ENCODE measurements at places on chromosomes 3 and 15.

DNA sequence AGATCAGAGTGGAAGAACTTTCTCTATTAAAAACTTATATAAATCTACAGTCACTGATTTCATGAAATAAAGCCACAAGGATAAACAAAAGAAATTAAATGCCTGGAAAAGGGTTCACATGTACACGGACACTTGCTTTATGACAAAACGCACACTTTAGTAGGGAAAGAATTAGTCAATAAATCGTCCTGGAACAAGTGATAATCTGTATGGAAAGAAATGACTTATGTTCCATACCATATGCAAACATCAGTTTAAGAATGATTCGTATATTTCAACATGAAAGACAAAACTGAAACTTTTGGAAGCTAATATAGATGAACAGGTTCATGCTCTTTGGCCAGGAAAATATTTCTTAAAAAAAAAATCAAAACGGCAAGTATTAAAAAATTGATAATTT is 40.2 kb downstream of the MEF2A start:
- no peak for DNase-seq

DNA sequence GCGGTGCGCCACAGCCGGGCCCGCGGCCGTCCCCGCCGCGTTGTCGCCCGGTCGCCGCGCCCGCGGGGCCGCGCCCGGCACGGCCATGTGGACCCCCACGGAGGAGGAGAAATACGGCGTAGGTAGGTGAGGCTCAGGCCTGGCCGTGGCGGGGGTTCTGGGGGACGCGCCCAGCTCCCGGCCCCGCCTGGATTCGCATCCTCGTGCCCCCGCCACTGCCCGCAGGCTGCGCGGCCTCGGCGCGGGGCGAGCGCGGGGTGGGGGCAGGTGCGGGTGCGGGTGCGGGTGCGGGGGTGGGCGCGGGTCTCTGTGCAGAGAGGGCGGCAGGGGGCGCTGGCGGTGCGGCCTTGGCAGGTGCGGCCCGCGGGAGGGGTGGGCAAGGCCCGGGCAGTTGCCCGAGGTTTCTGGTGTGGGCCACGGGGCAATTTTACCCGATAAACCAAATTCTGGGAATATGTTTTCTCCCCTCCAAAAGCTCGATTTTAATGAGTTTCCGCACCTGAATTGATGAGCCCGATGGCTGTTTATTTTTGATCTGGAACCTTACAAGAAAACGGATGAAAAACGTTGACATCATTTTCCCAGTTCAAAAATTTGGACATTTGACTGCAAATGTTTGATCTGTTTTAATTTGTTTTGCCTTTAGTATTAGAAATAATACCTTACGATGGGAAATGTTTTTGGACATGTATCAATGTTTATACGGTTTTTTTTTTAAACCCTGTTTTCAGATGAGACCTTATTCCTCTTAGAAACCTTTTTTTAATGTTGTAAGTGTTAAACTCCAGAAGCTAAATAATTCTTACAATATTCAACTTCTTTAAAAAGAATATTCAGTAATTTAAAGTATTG is 678 bp downstream of the DOCK3 start:
- no peak for DNase-seq

GRCh38 chr3:115279939-115280338 is 132.9 kb upstream of the ZBTB20 start:
- no peak for DNase-seq

- no peak for DNase-seq
Measured at GRCh38 chr3:66997560-66998112, 471 bp upstream of the KBTBD8 start.

DNA sequence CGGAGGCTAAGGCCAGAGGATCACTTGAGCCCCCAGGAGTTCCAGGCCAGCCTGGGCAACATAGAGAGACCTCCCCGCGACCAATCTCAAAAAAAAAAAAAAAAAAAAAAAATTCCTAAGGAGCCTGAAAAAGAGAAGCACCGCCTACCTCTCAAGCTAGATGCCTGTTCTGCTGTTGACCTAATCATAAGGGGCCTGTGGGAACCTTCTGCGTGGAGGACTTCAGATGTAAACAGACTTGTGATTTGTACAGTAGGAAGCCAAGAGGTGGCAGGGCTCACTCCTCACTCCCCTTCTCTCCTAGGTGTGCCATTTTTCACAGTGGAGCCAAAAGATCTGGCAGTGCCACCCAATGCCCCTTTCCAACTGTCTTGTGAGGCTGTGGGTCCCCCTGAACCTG is 3.2 kb downstream of the TYRO3 start:
- DNase-seq: no peak

- DNase-seq: no peak
Measured at GRCh38 chr3:184781801-184782200, 30.2 kb upstream of the VPS8 start.

DNA sequence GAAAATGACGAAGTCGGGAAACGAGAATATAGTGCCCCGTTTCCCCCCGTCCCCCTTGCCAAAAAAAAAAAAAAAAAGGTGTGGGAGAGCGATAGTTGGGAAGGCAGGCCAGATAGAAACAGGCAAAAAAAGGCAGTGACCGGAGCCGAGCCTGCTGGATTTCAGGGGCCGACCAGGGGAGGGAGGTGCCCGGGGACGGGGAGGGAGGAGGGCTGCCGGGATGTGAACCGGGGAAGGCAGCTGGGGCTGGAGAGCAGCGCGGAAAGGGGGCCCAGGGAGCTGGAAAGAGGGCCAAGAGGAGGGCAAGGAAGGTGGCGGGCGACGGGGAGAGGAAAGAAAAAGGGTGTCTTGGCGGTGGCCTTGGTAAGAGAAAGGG is 837 bp downstream of the LRRN1 start:
- DNase-seq: no peak

- no peak for DNase-seq
Measured at GRCh38 chr3:169146866-169147237, 516.7 kb downstream of the MECOM start.

GRCh38 chr3:877001-877400 is 215.8 kb upstream of the CNTN6 start:
- DNase-seq: no peak

DNA sequence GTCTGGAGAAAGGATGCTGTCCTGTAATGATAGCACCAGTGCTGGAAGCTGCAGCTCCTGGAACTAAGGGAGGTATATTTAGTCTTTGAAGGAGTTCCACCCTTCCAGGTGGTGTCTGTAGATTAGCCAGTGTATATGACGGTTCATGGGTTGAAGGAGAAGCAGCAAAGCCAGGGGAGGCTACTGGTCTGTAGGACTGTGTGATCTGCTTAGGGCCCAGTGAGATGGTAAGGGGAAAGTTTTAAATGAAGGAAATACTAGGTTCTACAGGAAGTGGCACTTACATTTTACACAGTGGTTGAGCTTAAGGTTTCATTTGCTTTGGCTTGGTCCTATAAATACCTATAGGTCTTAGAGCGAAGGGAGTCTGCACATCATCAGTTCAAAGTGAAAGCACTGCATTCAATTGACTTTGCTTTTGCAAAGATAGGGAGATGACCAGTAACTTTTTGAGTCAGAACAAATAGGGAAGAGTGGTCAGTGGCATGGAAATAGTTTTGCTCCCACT is 5.6 kb downstream of the SLC25A38 start:
- DNase-seq: no peak

All from GF-D8 (cell line).